Smooth muscle cell of the pulmonary artery (primary cell): ENCODE measurements at places on chromosomes 3 and 15. TPM values are rescaled to one million over a fixed set of nuclear protein-coding genes. Genes with fewer than 3 reads are reported as not detected.

LRRC34 gene
- total RNA-seq: 1.3 and 1.8 TPM in 2 replicates

TTC21A gene
- 3.2 and 6.8 TPM in 2 replicates for total RNA-seq

GOLGA6L6 gene
- not detected in 2 replicates for total RNA-seq

IGF1R gene
- 55.6 and 76.7 TPM in 2 replicates for total RNA-seq

TM4SF4 gene
- total RNA-seq: 0.89 and 2.4 TPM in 2 replicates

ATP13A5 gene
- total RNA-seq: not detected in 2 replicates

PLA2G4E gene
- not detected in 2 replicates for total RNA-seq

C2CD4A gene
- 0.36 and 1.4 TPM in 2 replicates for total RNA-seq

CPA3 gene
- not detected in 2 replicates for total RNA-seq

AGBL1 gene
- not detected in 2 replicates for total RNA-seq

GSK3B gene
- 61.5 and 73.5 TPM in 2 replicates for total RNA-seq

SLC51A gene
- not detected in 2 replicates for total RNA-seq

XXYLT1 gene
- 24.0 and 31.8 TPM in 2 replicates for total RNA-seq

FAM162A gene
- 36.8 and 59.1 TPM in 2 replicates for total RNA-seq

CHRNA7 gene
- total RNA-seq: 0.43 and 1.2 TPM in 2 replicates
